ENCODE measurements at places on chromosomes 3 and 15.

GRCh38 chr15:80153900-80154299, 1.1 kb downstream of the FAH start:
- no peak for DNase-seq

GRCh38 chr3:36674816-36675215, 89.5 kb downstream of the DCLK3 start:
- no peak for DNase-seq

DNA sequence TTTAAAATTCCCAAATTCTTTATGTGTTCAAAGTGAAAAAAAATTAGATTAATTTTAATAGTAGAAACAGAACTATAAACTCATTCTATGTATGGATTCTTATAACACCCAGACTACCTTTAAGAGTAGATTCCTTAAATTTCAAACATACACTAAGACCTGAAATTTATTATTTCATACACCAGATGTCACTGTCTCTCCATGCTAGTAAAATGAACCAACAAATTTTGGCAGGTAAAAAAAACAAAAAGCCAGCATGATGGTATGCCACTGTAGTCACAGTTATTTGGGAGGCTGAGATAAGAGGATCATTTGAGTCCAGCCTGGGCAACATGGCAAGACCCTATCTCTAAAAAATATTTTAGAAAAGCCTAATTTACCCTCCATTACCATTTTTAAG, 461.3 kb upstream of the NAALADL2 start:
- no peak for DNase-seq

- DNase-seq = no peak
These were observed 63.1 kb downstream of the FOXP1 start for GRCh38 chr3:71520161-71521020.
